Kidney epithelial cell (primary cell): ENCODE measurements at places on chromosomes 12 and 14.

DNA sequence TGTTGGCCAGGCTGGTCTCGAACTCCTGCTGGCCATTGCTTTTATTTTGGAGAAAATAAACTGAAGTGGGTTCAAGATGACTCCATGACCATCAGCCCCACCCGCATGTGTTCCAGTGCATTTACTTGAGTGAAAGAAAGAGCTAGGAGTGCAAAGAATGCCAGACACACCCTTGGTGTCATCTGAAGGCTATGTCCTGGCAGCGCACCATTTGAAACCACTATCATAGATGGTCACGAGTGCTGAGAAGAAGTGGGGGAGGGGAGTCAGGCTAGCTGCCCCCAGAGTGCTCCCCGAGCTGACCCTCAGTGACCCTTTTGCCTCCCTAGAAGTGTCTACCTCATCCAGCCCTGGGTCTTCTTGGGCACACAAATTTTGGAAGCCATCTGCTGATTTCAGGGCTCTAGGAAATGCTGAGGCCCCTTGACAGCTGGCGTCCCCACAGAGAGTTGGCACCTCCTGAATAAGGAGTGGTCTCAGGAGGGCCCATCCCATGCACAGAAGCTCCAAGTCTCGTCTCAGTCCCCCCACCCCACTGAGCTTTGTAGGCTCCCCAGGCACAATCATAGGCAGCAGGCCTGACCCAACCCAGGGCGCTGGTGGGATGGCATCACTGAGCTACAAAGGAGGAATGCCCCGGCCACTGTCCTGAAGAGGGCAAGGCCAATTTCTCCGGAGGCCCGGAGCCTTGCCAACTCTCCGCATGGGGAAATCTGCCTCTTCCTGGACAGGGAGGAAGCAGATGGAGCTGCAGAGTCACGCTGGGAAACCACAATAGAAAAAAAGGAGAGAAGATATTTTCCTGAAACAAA, 28.0 kb downstream of the PXN start:
- no peak for DNase-seq

DNA sequence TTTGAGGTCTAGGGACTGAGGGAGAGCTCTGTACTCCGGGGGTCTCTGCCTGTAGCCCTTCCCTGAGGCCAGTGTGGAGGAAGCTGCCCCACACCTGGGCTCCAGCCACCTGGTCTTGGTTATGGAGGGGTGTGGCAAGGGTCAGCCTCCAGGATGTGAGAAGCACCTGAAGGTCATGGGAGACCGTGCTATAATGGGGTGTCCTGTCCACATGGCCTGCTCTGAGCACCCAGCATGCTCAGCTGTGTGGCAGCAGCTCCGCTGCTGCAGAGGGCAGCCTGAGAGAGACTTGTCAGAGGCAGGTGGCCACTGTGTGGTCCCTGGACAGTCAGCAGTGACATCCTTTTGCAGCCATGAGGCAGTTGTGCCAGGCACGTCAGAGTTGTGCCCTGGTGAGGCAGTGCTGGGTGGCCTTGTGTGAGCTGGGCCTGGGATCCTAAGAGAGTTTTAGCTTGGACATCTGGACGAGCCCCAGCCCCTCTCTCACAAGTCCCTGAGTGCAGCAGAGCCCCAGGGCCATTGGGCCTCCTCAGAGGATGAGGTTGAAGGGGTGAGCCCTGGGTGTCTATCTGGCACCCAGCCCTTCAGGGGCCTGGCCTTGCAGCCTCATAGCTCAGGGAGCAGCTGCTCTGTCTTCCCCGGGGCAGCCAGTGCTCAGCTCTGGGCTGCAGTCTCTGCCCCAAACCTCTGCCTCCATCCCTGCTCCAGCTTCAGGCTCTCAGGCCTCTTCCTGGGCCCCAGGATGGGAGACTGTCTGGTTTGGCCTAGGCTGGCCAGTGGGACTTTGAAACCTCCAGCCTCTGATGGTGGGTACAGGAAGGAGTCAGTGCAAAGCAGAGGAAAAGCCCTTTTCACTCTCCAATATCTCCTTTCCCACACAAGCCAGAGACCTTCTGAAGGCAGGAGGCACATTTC, 7.4 kb upstream of the ATG101 start:
- DNase-seq = no peak

DNA sequence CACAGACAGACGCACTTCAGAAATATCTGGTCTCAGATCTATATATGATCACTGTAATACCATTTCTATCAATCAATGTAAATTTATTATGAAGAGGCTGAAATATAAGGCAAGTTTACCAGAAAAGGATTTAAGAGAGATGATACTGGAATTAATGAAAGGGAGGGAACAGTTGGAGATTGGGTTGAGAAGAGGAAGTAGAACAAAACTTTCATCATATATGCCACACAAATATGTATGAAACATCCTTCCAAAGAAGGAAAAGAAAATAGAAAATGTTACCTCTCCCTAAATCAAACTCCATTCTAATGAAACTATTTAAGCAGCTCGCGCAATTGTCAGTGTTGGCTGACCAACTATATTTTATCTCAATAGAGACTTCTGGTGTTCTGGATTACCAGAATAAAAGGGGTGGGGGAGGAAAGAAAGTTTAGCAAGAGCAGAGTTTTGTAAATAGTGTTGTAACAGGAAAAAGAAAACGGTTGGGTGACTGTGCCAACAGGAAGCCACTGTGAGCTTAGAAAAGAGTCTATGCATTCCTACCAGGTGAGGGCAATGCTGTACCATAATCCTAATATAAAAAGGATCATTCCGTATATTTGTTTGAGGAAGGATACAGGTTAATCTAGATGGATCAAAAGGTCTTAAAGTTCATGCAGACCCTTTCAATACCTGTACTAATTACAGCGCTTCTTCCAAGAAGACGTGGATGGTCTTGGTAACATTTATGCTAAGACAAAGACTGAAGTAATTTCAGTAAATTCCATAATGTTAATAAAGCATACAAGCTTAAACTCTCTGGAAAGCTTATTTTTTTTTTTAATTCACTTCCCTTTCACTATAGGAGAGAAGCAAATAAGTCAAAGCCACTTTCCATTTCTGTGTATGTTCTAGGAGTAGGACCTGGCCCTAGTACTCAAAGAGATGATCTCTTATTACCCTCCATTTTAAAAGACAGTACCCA, 14.5 kb upstream of the LLPH start:
- peak; percentile 35 for DNase-seq

GRCh38 chr12:38587594-38587993, 271.0 kb downstream of the ALG10B start:
- no peak for DNase-seq

DNA sequence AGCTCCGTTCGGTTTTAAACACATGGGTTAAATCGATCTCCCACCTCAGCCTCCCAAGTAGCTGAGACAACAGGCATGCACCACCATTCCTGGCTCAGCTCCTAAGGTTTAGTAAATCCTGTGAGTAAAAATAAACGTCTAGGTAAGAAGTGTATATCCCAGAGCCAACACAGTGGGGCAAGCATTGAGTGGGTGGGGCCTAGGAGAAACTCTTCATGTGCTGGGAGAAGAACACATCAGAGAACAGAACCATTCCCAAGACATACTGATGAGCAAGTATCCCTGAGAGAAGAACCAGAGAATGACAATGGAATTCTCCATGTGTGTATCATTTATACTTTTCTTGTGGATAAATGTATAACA, 86.3 kb downstream of the SEC23A start:
- DNase-seq = no peak

DNA sequence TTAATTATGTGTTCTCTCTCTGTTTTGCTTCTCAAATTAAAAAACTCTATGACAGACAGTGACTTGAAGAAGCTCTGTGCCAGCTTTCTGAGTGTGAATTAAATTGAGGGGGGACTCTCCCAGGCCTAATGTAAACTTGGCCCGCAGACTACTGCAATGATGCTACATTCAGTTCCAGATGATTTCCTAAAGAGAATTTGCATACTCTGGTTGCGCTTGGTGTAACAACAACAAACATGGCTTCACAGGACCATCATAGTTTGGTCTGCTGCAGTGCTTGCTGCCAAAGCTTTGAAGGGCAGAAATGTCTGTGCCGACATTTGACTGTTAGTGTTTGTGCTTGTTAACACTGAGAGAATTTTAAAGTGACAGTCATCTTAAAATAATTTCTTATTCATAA, 25.0 kb downstream of the CFAP54 start:
- no peak for DNase-seq

- no peak for DNase-seq
Observed at GRCh38 chr12:69726922-69727321, 11.7 kb upstream of the RAB3IP start.

- no peak for DNase-seq
Observed at GRCh38 chr12:24011927-24012507, 62.5 kb upstream of the SOX5 start.

DNA sequence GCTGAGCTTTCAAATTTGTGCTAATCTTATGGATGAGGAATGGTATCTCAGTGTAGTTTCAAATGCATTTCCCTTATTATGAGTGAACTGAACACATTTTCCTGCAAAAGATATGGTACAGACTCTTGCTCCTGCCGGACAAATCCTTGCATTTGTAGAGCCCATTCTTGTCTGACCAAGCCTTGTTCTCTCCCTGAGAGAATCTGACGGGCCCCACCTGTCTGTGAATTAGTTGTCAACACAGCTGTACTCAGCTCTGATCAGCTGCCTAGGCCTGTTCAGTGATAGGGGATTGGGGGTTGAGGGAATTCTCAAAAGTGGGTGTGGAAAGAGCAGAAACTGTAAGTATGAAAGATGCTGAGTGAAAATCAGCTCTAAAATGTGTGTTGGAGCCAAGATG, 42.8 kb upstream of the SCN8A start:
- no peak for DNase-seq

DNA sequence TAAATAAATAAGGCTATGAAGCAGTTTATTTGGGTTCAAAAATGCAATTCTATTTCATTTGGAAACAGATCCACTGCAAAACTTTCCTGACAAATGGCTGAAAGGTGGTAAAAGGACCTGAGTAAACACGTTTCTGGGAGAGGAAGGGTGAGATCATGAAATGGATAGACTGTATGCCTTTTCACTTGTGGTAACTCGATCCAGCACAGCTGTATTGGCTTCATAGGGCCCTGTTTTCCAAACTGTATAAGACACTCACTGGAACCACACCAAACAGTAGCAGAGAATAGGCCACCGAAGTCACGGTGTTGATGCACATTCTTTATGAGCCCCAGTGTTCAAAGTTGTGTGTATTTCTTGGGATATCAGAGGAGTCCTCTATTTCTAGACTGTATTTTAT, 325.2 kb upstream of the DIO2 start:
- no peak for DNase-seq

DNA sequence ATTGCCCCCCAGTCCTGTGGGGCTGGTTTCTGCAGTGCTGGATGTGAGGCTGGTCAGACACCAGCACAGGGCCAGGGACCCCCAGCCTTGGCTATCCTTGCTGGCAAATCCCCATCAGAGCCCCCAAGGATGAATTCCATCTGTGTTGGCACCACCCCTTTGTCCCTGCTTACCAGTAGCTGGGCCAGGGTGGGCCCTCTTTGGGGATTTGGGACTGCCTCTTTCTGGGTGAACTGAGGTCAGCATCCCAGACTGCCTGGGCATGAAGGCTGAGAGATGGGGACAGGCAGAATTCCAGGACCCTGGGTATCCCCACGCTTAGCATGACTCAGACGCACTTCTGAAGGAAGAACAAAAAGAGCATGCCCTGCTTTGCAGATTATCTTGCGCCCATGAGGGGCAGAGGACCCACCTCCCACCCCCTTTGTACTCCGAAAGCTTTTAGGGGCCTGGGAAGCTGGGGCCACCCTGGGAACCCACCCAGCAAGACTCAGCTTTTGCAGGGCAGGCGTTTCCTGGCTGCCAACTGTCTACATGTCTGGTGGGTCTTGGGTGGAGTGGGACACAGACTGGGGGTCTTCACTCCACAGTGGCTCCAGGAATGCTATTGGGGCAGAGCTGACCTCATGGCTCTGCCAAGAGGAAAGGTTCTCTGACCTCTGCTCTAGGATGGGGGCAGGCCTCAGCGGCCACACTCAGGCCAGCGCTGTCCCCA, 26.8 kb downstream of the RFLNA start:
- no peak for DNase-seq

DNA sequence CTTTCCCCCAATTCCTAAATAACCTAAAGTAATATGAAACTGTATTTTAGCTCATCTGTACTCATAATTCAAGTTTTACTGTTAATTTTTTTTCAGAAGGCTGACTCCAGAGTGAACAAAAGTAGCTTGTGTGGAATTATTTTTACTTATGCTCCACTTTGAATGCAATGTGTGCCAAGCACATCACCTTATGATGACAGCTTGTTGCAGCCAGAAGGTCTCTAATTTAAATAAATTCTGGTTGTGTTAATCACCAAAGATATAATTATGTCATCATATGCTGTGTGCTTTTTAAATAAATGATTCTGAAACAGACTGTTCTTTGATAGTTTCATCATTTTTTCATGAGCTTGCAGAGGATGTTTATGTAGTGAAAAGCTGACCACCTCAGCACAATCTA, 283.1 kb downstream of the TMEM117 start:
- no peak for DNase-seq

DNA sequence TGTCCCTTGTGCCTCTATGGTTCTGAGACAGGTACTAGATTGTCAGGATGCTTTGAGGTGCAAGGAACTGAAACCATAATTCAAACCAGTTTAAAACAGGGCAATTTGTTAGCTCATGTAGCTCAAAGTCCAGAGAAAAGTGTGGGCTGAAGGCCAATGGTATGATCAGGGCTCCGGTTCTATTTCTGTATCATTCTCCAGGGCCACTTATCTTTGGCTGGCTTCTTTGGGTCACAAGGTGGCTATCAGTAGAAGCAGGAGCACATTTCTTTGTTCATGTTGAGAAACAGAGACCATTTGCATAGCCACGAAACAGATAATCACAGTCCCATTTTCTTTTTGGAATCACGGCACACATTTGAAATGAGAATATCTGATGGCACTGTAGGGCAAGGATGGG, 294.9 kb downstream of the ETNK1 start:
- DNase-seq = no peak

DNA sequence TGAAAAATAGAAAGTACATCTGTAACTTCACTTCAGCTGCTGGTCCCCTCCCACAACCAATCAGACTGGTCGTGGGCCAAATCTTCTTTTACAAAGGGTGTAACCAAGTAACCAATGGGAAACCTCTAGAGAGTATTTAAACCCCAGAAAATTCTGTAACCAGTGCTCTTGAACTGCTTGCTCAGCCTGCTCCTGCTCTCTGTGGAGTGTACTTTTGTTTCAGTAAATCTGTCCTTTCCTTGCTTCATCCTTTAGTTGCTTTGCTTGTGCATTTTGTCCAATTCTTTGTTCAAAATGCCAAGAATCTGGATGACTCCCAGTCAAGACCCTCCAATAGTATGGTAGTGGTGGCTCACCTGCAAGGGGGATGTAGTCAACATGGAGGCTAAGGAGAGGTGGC, 489.1 kb downstream of the FUT8 start:
- DNase-seq = no peak

GRCh38 chr12:13362260-13362841, 165.8 kb downstream of the EMP1 start:
- DNase-seq = peak; percentile 23

GRCh38 chr14:33363682-33364081, 425.0 kb downstream of the NPAS3 start:
- DNase-seq = no peak
